ENCODE measurements at places on chromosomes 5 and 9. TPM values are rescaled to one million over a fixed set of nuclear protein-coding genes. Genes with fewer than 3 reads are reported as not detected.

The PCDHGC3 gene
- 68.2 TPM for total RNA-seq

The SHOC1 gene
- total RNA-seq: not detected

The CCL27 gene
- total RNA-seq: not detected

The LCN10 gene
- total RNA-seq: not detected

The PCDHA13 gene
- total RNA-seq: 2.5 TPM

DNA sequence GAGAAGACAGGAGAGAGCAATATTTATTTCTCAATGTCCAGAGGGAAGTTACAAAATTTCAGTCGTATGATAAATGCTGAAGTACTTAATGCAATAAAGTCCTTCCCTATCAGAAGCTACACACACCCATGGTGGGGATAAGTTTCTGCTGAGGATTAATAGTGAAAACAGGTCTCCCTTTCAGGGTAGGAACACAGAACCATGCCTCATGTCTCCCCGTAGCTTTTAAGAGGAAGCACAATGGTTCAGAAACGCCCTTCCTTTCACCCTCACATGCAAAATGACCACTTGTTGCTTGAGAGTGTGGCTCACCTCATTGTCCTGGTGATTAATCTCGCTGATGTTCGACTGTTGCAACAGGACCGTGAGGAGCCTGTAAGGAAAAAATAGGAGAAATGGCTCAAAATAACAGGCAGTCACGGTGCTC, 73.6 kb downstream of the ANKRD55 start:
- no peaks in the 10 kb centered on the region for H3K27me3 ChIP-seq
- no peak overlapping the region for H3K4me3 ChIP-seq
- no peaks in the 10 kb centered on the region for H3K36me3 ChIP-seq
- peaks cover 46% of the 10 kb centered on the region for H3K4me1 ChIP-seq

DNA sequence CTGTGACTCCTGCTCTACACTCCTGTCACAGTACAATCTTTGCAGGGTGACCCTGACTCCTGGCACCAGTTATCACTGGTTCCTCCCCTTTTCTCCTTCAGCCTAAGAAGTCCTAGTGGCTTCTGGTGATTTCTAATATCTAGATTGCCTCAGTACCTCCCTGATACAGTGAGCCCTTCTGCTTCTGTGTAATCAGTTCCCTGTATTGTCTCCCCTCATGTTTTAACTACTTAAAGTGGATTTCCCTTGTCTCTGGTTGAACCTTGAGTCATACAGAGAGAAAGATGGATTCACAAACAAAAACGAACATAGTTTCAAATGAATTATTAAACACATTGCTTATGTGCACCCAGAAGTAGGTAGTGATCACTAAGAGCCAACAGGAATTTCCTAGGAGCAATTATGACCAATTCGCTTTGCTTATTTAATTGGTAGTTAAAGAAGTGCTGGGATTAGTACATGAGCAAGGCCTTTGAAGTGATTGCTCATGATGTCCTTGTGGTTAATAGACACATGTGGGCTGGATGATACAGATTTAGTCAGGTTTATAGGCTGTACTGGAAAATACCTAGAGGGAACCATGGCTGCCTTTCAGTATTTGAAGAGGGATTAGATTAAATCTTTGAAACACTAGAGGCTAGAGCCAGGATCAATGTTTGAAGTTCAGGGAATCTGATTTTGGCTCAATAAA, 145.8 kb upstream of the MEF2C start:
- no peak for DNase-seq
- no peaks in the 10 kb centered on the region for H3K4me1 ChIP-seq
- H3K36me3 ChIP-seq: peaks cover 5% of the 10 kb centered on the region
- no peaks in the 10 kb centered on the region for H3K27me3 ChIP-seq

DNA sequence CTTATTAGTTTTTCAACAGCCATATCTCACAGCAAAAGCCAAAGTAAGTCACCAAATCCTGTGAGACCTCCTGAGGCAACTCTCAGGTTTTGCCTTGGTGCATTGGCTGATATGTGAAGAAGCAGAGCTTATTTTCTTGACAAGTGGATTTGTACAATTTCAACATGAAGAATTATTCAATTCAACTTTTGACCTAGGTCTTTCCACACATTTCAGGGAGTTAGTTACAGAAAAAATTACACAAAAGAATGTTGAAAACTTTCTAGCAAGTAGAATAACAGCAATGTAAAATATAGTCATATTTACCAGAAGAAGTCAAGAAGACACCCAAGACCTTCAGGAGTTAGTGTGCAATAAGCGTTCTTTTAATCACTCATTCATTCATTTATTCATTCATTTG, 62.4 kb upstream of the ADRB2 start:
- no peaks in the 10 kb centered on the region for H3K27me3 ChIP-seq
- H3K27ac ChIP-seq: no peak overlapping the region
- no peaks in the 10 kb centered on the region for H3K36me3 ChIP-seq
- no peak for DNase-seq

- H3K27me3 ChIP-seq: peaks cover 18% of the 10 kb centered on the region
- H3K4me3 ChIP-seq: peak overlapping the region; percentile 77
- DNase-seq: no peak
- H3K27ac ChIP-seq: no peak overlapping the region
Observed at GRCh38 chr9:131473891-131474290, 28.8 kb upstream of the POMT1 start.

DNA sequence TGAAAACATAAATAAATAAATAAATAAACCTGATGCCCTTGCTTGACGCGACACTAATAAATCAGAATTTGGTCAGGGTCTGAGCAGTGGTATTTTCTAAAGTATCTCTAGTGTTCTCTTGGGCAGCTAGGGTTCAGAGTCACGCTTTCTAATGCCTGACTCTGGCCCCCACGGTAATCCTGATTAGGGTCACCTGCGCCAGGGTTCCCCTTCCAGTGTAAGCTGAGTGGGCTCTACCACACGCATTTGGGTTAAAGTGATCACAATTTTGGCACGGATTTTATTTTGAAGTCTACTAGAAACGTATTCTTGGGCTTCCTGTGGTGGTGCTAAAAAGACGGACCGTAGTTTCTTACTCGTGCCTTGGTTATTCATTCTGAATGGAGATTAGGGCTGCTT, 651 bp downstream of the TTC1 start:
- H3K4me3 ChIP-seq: peak overlapping the region; percentile 98
- peak overlapping the region; percentile 98 for H3K27ac ChIP-seq
- peaks cover 9% of the 10 kb centered on the region for H3K36me3 ChIP-seq
- H3K27me3 ChIP-seq: peaks cover 1% of the 10 kb centered on the region
- H3K4me1 ChIP-seq: peaks cover 20% of the 10 kb centered on the region
- no peak for DNase-seq

- H3K36me3 ChIP-seq: peaks cover 41% of the 10 kb centered on the region
- peak; percentile 22 for DNase-seq
- H3K27ac ChIP-seq: peak overlapping the region; percentile 99
- peaks cover 45% of the 10 kb centered on the region for H3K4me1 ChIP-seq
- H3K27me3 ChIP-seq: peaks cover 21% of the 10 kb centered on the region
Observed at GRCh38 chr5:32173267-32174010, 680 bp downstream of the GOLPH3 start.

DNA sequence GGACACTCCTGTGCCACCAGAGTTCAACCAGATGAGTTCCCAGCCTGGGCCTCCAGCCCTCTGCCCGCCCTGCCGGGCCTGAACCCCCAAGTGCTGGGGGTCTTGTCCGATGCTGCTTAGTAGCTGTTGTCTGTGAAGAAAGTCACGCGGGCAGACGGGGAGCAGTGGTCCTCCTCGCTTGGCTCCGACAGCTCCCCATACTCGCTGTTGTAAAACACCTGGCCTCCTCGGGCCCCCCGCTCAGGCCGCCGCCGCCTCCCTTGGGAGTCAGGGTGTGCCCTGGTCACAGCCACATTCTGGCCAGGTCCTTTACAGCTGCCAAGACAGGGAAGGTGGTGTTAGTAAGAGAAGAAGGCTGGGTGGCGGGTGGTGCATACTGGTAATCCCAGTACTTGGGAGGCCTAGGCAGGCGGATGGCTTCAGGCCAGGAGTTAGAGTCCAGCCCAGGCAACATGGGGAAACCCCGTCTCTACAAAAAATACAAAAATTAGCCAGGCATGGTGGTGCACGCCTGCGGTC, 11.8 kb upstream of the SCGB3A1 start:
- no peak for DNase-seq
- peaks cover 12% of the 10 kb centered on the region for H3K4me1 ChIP-seq
- H3K27me3 ChIP-seq: peaks cover 26% of the 10 kb centered on the region
- peaks cover 26% of the 10 kb centered on the region for H3K36me3 ChIP-seq
- no peak overlapping the region for H3K27ac ChIP-seq
- no peak overlapping the region for H3K4me3 ChIP-seq

DNA sequence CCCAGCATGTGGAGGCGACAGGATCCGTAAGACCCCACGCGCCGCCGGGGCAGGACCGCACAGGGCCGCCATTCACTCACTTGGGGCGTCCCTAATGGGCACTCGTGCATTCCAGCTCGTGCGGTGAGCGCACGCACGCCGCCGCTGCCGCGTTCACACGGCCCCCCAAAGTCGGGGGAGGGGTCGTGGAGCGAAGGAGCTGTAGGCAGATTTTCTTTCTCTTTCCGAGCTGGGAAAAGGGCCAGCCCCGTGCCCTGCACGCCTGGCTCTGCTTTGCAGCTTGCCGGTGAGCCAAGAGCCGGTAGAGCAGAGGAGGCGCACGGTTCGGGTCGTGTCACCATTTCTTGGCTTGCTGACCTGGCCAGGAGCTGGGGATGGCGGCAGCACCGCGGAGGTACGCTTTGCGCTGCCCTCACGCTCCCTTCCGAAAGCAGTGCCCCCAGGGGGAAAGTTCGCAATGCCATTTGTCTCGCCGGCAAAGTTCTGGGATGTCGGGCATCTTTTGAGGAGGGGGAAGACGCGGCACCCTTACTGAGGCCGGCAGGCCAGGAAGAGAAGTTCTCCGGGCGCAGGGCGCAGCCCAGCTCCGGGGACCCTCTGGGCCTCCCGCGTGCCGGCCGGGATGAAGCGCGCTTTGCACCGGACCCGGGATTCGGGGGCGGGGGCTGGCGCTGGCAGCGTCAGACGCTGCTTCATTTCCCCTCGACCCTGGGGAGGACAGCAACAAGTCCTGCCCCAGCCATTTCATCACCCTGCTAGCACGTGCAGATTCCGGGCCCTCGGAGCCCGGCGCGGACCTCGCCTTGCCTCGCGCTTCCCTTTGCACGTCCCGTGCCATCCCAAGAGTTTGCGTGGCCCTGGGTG, 898 bp downstream of the STC2 start:
- peaks cover 14% of the 10 kb centered on the region for H3K27me3 ChIP-seq
- H3K36me3 ChIP-seq: peaks cover 6% of the 10 kb centered on the region
- peaks cover 41% of the 10 kb centered on the region for H3K4me1 ChIP-seq
- peak overlapping the region; percentile 93 for H3K4me3 ChIP-seq

DNA sequence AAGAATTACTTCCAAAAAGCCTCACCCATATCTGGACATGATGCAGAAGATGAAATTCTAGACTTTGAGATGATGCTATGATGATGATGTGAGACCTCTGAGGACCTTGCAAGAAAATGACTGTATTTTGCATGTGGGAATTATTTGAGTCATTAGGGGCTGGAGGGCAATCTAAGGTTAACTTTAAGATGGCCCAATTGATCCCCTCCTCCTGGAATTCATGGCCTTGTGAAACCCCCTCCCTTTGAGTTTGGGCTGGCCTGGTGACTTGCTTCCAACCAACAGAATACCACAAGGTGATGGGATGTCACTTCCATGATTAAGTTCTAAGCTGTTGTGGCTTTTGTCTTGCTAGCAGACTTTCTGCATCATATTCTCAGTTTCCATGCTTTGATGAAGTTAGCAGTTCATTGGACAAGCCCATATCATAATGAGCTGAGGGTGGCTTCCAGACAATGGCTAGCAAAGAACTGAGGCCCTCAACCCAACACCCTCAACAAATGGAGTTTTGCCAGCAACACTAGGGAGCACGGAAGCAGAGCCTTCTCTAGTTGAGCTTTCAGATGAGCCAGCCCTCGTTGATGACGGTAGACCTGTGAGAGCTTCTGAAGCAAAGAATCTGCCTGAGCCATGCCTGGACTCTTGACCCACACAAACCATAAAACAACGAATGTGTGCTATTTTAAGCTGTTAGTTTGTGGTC, 7.4 kb upstream of the AMACR start:
- H3K27me3 ChIP-seq: no peaks in the 10 kb centered on the region
- no peak overlapping the region for H3K27ac ChIP-seq
- H3K4me1 ChIP-seq: no peaks in the 10 kb centered on the region
- H3K4me3 ChIP-seq: no peak overlapping the region

DNA sequence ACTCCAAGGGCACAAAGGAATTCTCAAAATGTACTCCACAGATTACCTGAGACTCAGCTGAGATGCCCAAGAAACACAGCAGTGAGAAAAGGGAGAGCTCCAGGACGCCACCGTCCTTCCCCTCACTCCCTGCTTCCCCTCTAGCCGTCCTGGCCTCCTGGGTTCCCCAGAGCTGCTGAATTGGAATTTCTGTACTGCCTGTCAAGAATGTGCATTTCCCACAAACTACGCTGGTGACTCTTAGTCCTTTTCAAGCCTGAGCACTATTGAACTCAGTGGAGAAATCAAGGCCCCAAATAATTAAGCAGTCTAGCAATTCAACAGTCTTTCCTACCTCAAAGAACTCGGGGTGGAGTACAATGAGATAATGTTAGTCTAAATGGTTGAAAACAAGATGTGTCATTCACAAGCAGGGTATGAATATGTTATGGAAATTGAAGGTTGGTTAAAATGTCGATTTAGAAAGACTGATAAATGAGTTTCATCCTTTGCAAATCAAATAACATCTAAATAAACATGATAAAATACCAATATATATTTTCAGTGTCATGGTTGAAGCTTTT, 153.2 kb downstream of the MED27 start:
- no peak overlapping the region for H3K27ac ChIP-seq
- H3K27me3 ChIP-seq: no peaks in the 10 kb centered on the region
- H3K4me1 ChIP-seq: no peaks in the 10 kb centered on the region

DNA sequence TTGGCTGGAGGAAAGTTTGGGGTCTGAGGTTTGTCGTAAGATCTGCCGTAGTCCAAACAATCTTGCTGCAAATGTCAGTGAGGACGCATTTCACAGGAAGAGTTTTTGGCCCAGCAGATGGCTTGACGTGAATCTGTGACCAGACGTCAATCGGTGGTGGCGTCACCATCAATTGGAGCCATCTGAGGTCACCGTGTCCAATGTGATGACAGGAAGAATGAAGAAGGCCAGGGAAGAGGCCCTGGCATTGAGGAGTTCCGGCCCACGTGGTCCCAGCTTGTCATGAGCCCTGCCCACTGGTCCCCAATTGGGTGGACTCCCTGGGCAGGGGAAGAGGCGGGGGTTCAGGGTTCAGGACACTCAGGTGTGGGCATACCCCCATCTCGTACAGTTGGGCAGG, 79.9 kb downstream of the OLFM1 start:
- H3K4me1 ChIP-seq: no peaks in the 10 kb centered on the region
- H3K36me3 ChIP-seq: no peaks in the 10 kb centered on the region
- H3K27ac ChIP-seq: no peak overlapping the region
- DNase-seq: no peak
- H3K4me3 ChIP-seq: no peak overlapping the region
- H3K27me3 ChIP-seq: peaks cover 12% of the 10 kb centered on the region

- H3K4me3 ChIP-seq: no peak overlapping the region
- no peak for DNase-seq
- no peak overlapping the region for H3K27ac ChIP-seq
- no peaks in the 10 kb centered on the region for H3K36me3 ChIP-seq
Observed at GRCh38 chr5:107885601-107886000, 214.9 kb upstream of the EFNA5 start.

- no peak for DNase-seq
- H3K4me3 ChIP-seq: peak overlapping the region; percentile 47
- H3K36me3 ChIP-seq: peaks cover 54% of the 10 kb centered on the region
- peaks cover 51% of the 10 kb centered on the region for H3K4me1 ChIP-seq
- peak overlapping the region; percentile 52 for H3K27ac ChIP-seq
Observed at GRCh38 chr5:16709691-16710433, 93.1 kb upstream of the RETREG1 start.
